ENCODE measurements at places on chromosomes 7 and 10.
A peak's percentile ranks its signal among the peaks of the same experiment; 100 is the strongest.

GRCh38 chr10:131723297-131724168, 177.3 kb upstream of the PPP2R2D start:
- no peak for DNase-seq

DNA sequence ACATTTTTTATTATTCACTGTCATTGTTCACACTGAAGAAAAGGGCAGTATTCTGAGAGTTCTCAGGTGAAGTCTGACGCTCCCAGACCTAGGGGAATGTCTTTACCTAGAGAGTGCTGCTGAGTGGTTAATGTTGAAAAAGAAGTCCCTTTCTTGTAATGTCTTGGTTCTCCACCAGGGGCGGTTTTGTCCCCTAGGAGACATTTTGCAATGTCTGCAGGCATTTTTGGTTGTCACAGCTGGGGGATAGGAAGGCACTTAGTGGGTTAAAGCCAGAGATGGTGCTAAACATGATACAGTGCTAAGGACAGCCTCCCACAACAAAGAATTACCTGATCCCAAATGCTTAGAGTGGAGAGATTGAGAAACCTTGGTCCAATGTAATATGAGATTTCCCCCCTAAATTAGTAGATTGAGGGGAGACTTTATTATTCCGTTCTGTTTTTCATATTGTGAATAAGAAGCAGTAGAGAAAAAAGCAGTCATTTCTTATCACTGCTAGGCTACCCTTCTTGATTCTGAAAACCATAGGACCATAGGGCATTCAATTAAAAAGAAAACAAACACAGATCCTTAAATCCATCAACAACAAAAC, 13.1 kb downstream of the UMAD1 start:
- no peak for DNase-seq

- DNase-seq: no peak
These were observed 429.4 kb upstream of the AKR1E2 start for GRCh38 chr10:4396401-4397283.

DNA sequence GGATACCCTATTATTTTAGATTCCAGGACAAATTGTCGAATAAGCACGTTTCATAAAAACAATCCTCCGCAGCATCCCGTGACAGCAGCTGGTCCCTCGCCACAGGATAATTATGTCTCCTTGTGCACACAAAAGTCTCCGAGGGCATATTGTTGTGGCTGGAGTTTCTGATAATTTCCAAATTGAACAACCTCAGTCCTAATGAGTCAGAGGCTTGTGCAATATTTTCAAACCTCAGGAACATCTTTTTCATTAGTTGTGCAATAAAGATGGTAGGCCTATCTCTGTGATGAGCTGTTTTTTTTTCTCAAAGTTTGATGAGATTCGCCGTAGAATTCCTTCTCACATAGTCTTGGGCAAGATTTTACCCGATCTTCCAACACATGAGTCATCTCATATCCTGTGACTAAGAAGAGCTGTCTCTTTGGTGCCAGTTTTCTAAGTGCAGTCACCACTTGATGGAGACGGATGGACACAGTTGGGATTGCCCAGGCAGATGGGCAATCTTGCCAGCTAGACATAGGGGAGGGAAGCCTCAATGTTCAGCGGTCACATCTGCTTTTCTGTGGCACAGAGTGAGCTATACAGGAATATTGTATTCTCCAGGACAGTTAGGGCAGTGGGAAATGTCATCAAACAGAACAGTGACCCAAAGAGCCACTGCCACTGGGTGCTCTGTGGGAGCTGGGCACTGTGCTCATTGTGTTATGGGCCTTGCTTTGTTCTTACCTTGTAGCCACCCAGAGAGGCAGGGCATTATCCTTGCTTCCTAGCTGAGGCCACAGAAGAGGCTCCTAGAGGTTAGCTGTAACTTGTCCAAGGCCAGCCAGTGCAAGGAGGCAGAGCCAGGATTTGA, 7.8 kb downstream of the HTRA1 start:
- DNase-seq: no peak

GRCh38 chr10:19719284-19719683, 96.9 kb upstream of the PLXDC2 start:
- DNase-seq: no peak

DNA sequence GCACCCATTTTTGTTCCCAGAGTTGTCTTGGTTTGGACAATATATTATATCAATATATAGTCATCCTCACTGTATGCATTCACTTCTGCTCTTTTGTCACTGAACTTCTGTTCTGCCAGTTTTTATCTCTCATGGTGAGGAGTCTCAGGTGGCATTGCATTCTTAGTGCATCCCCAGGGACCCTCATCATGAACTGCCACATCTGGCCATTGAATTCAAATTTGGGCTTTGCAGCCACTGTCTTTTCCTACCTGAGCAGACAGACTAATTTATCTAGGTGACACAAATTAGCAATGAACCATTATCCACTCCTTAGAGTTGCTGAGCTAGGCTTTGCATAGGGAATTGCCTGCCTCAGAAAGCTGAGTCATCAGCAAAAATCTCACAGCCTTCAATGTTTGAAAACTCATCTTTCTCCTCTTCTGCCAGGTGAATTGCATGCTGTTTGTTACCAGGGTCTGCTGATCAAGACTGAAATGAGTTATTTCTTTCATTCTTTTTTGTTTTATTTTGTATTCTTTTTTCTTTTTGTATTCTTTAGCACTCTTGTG, 316.8 kb upstream of the MTPN start:
- DNase-seq: no peak

DNA sequence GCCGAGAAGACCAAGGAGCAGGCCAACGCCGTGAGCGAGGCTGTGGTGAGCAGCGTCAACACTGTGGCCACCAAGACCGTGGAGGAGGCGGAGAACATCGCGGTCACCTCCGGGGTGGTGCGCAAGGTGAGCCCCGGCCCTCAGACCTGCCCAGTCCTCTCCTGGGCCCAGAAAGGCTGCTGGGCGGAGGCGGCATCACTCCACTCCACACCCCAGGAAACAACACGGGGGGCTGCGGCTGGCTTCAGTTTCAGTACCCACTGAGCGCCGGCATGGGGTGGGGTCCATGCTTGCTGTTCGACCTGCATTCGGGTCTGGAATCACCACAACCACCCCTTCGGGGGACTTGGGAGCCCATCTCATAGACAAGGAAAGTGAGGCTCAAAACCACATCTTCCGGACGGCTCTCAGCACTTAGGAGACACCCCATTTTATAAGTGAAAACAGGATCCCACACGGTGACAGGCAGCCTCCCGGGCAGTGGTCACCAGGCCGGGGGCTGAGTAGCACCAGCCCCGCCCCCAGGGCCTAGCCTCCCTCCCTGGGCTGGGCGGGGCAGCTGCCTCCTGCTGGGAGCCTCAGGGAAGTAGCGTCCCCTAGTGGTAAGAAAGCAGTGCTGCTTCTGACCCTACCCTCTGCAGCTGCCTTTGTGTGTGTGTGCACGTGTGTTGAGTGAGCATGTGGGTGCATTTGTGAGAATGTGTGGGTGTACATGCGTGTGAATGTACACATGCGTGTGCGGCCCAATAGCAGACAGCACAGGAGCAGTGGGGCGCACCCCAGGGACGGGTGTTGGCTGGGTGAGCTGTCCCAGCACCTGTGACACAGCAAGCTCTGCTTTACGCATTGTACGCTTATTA, 1.8 kb downstream of the SNCG start:
- DNase-seq: no peak

GRCh38 chr10:78071140-78071856, 37.6 kb downstream of the RPS24 start:
- no peak for DNase-seq

GRCh38 chr7:24700521-24701260, 56.6 kb downstream of the GSDME start:
- no peak for DNase-seq

- DNase-seq: no peak
These were observed 17.5 kb upstream of the TRUB1 start for GRCh38 chr10:114920459-114920858.

- DNase-seq: no peak
These were observed 192.3 kb downstream of the DNAJC1 start for GRCh38 chr10:21811245-21811585.

DNA sequence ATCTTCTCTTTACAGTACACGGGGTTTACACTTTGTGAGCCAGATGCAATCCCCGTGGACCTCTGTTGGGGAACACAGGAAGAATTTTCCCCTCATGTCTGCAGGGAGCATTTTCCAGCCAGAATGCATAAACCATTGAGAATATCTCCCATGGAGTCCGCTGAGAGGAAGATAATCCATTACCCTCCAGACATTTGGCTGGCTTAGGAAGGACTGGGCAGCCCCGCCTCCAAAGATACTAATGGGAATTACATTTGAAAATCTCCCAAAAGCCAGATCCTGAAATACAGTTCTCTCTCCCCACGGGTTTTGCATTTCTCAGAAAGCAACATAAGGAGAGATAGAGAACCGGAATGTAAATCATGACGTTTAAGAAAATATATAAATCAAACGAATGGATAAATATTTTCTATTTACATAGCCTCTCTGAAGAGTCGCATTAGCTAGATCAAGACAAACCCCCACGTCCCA, 53.5 kb downstream of the TRIL start:
- DNase-seq: no peak

- DNase-seq: no peak
These were observed 12.5 kb upstream of the SFRP5 start for GRCh38 chr10:97784200-97784810.

- DNase-seq: no peak
These were observed 13.6 kb downstream of the CNPY1 start for GRCh38 chr7:155532792-155533119.

DNA sequence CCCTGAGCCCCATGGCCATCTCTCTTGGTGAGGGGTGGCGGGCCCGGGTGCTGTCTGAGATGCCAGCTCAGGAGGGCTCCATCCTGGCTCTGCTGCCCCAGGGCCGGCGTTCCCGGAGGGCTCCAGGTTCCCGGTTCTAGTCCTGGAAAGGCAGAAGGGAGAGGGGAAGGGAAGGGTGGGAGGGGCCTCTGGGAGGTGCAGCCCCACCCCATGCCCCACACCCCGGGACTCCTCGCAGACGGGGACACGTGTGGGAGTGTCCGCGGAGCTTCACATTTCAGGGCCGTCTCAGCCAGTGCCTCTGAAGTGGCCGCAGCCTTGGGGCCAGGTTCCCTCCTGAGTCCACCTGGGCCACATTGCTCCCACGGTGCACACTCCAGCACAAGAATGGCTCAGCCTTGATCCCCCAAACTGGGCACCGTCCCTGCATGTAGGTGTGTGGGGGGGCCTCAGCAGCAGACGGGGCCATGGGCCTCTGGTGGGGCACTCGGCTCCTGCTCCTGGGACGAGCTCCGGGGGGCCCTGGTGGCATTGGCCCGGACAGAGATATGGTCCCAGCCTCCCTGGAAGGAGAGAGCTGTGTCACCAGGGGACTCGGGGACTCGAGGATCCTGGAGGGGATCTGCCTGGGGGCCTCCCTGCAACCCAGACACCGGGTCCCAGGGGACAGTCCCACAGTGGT, 5.8 kb downstream of the BHLHA15 start:
- DNase-seq: no peak

DNA sequence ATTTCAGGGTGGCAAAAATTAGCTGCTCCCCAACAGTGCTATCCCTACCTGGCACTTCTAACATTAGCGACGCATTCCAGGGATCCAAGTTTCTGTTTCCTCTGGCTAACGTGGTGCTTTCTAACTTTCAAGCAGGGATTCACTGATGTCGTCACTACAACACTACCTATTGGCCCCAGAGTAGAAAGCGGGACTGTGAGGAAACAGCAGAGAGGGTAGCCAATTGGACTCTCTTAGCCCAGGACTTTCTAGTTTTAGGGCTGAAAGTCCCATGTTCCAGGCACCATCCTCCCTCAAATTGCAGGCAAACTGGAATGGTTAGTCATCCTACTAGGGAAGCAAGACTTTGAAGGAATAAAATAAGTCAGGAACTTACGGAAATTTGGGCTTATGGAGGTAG, 89.3 kb upstream of the AGK start:
- no peak for DNase-seq

DNA sequence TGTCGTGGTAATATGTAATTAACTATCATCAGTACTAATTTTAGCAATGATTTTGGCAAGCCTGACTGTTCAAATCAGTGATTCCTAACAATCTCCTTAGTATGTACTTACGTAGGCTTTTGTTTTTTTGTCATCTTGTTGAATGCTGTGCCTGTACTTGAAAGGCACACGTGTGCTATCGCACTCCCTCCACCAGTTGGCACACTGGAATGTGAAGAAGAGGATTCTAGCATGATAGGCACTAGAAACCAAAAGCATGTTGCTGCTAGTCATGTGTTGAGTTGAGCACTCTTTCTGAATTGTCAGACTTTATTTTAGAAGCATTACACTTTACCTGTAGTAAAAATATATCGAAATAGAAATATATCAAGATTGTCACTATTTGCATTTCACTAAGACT, 59.1 kb downstream of the TASOR2 start:
- no peak for DNase-seq

DNA sequence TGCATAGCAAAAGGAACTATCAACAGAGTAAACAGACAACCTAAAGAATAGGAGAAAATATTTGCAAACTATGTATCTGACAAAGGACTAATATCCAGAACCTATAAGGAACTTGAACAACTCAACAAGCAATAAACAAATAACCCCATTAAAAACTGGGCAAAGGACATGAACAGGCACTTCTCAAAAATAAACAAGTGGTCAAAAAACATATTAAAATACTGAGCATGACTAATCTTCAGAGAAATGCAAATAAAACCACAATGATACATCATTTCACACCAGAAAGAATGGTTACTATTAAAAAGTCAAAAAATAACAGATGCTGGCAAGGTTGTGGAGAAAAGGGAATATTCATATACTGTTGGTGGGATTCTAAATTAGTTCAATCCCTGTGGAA, 17.1 kb downstream of the MAGI2 start:
- no peak for DNase-seq

DNA sequence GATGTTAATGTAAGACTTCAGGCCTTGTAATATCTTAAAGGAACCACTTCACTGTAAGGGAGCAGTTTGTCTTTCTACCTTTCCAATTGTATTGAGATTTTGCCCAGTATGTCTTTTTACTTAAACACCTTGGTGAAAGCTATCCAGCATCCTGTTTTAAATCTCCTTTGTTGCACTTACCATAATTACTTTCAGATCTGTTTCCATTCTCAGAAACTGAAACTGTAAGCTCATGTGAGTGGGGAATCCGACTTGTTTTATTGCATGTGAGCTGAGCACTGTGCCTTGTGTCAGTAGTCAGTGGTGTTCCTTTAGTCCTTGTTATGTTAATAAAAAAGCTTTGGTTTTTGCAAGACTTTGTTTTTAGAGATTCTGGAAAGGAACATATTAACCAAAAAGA, 42.2 kb downstream of the BMPR1A start:
- peak; percentile 54 for DNase-seq

- no peak for DNase-seq
These were observed 74.1 kb upstream of the PRSS58 start for GRCh38 chr7:142331941-142332340.

- DNase-seq: peak; percentile 65
These were observed 46.2 kb downstream of the AOC1 start for GRCh38 chr7:150898475-150899011.

DNA sequence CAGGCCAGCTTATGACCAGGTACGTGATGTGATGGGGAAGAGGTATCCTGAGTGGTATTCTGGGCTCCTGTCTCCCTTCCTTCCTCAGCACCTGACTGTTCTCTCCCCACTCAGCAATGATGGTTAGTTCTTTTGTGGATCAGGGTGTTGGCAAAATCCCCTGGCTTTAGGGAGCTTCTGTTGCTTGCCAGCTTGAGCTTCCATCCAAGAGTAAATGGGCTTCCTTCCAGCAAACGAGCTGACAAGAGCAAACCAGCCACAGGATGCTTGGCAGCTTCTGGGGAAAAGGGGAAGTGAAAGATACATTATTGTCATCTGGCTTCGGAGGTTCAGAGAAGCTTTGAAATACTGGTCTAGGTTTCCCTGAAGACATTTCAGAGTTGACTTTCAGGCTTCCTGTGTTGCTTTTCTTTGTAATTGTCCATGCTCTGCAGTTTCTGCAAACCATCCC, 5.2 kb downstream of the DUSP5 start:
- DNase-seq: peak; percentile 81

Data from CD4-positive, CD25-positive, alpha-beta regulatory T cell (primary cell).